ENCODE measurements at places on chromosomes 5 and 9.

DNA sequence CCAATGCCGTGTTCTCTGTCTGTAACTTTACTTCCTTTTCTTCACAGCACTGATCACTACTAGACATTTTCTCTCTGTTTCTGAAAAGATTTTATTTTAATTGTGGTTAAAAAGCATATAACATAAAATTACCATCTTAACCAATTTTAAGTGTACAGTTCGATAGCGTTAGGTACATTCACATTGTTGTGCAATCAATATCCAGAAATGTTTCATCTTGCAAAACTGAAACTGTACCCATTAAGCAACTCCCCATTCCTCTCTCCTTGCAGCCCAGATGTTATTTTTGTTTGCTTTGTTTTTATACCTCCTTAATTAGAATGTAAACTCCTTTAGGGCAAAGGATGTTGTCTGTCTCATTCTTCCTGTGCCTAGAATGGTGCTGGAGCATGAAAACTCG is 47.5 kb downstream of the COL27A1 start:
- no peak for DNase-seq

DNA sequence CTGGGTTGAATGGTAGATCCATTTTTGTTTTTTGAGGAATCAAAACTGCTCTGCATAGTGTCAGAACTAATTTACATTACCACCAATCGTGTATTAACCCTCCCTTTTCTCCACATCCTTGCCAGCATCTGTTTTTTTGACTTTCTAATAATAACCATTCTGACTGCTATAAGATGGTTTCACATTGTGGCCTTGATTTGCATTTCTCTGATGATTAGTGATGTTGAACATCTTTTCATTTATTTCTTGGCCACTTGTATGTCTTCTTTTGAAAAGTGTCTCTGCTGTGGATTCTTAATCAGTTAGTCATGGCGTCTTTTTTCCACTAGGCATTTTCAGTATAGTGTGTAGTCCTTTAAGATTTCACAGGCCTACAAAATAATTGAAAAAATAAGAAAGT is 2144.3 kb upstream of the C9orf72 start:
- no peak for DNase-seq

GRCh38 chr9:109941771-109942170 is 161.8 kb downstream of the PALM2AKAP2 start:
- DNase-seq = no peak

- no peak for DNase-seq
Observed at GRCh38 chr5:24073107-24073506, 565.7 kb downstream of the PRDM9 start.

- no peak for DNase-seq
Observed at GRCh38 chr9:21555911-21556310, 73.8 kb upstream of the IFNE start.

DNA sequence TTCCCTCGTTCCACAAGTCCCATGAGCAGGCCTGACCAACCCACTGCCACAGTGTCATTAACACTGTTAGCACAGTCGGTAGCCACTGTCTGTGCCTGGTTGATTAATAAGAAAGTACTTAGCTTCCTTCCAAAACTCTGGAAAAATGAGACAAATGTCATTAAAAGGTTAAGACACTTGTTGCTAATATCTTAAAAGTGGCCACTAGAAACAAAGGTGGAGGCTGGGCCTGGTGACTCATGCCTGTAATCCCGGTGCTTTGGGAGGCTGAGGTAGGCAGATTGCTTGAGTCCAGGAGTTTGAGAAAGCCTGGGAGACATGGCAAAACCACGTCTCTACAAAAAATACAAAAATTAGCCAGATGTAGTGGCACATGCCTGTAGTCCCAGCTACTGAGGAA is 194.0 kb downstream of the PDZD2 start:
- no peak for DNase-seq
